Suprapubic skin (tissue), 4 donors: ENCODE measurements at places on chromosomes 16 and 17.

- H3K4me1 ChIP-seq: peaks cover 19% of the 10 kb centered on the region
- no peaks in the 10 kb centered on the region for H3K27me3 ChIP-seq
- no peaks in the 10 kb centered on the region for H3K36me3 ChIP-seq
- H3K4me3 ChIP-seq: no peak overlapping the region
- no peak for DNase-seq
- no peak overlapping the region for H3K27ac ChIP-seq
Measured at GRCh38 chr17:17304521-17304985, 1.4 kb downstream of the NT5M start.

GRCh38 chr17:50518384-50519023 is 10.3 kb downstream of the MYCBPAP start:
- H3K27me3 ChIP-seq: no peaks in the 10 kb centered on the region
- no peaks in the 10 kb centered on the region for H3K36me3 ChIP-seq
- H3K4me3 ChIP-seq: no peak overlapping the region

DNA sequence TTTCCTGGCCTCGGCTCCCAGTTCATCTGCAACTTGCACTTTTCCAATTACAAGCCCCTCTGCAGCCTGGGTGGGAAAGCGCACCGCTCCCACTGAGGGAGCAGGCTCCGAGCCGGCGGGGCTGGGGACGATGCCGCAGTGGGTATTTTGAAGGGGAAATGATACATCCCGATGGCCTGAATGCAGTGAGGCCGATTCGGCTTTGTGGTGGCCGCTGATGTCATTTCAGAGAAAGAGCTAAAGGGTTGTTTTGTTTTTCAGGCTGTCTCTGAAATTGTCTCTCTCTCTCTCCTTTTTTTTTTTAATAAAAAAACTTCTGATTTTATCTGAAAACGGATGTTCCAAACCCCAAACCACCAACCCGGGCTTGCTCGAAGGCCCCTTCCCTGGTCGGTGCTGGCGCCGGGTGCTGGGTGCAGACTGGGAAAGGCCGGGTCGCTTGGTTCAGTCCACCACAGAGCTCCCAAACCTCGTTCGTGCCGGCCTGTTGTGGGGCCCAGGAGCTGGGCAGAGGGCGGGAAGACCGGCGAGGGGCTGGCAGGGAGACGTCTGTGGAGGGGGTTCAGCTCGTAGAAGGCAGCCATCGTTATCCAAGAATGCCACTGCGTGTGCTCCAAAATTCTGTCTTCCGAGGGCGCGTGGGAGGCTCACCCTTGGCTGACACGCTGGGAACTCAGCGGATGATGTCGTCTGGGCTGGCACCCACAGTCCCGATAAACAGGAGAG is 102.8 kb downstream of the FOXL1 start:
- no peak overlapping the region for H3K4me3 ChIP-seq
- DNase-seq: no peak
- H3K4me1 ChIP-seq: peaks cover 4% of the 10 kb centered on the region
- no peak overlapping the region for H3K27ac ChIP-seq
- H3K27me3 ChIP-seq: peaks cover 38% of the 10 kb centered on the region
- H3K36me3 ChIP-seq: no peaks in the 10 kb centered on the region

- H3K27me3 ChIP-seq: no peaks in the 10 kb centered on the region
- no peaks in the 10 kb centered on the region for H3K36me3 ChIP-seq
- DNase-seq: no peak
- no peaks in the 10 kb centered on the region for H3K4me1 ChIP-seq
Measured at GRCh38 chr17:40993839-40994238, at the start of gene KRTAP3-3. TSS of gene KRTAP3-3 (minus strand) at chr17:40994164. CDS start at chr17:40994097, 67 bp downstream.

DNA sequence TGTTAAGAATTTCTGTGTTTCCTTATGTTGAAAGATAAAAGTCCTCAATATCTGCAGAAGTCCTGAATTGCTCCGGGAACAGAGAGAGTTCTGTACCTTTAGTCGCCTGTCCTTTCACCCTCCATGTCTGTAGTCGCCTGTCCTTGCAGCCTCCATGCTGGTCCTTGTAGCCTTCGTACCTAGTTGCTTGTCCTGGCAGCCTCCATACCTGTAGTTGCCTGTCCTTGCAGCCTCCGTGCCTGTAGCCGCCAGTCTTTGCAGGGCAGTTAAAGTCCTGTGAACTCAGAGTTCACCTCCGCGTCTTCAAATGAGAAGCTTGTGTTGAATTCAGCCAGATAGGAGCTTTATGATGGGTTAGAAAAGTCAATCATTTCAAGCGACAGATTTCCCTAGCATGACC is 19.5 kb upstream of the ITGAX start:
- H3K27me3 ChIP-seq: peaks cover 24% of the 10 kb centered on the region
- no peak overlapping the region for H3K4me3 ChIP-seq
- no peak overlapping the region for H3K27ac ChIP-seq
- H3K4me1 ChIP-seq: peaks cover 11% of the 10 kb centered on the region
- H3K36me3 ChIP-seq: no peaks in the 10 kb centered on the region

GRCh38 chr16:51697454-51697853 is 546.4 kb upstream of the SALL1 start:
- H3K4me1 ChIP-seq: no peaks in the 10 kb centered on the region
- H3K27ac ChIP-seq: no peak overlapping the region
- H3K36me3 ChIP-seq: no peaks in the 10 kb centered on the region
- no peak overlapping the region for H3K4me3 ChIP-seq

DNA sequence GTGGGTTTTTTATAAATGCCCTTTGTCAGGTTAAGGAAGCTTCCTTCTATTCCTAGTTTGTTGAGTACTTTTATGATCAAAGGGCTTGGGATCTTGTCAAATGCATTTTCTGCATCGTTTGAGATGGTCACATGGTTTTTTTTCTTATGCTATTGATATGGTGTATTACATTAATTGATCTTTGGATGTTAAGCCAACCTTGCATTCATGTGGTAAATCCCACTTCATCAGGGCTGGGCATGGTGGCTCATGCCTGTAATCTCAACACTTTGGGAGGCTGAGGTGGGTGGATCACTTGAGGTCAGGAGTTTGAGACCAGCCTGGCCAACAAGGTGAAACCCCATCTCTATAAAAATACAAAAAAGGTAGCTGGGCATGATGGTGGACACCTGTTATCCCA is 30.8 kb upstream of the ATP2A3 start:
- DNase-seq: no peak
- no peaks in the 10 kb centered on the region for H3K4me1 ChIP-seq
- H3K36me3 ChIP-seq: no peaks in the 10 kb centered on the region
- H3K4me3 ChIP-seq: no peak overlapping the region

- no peaks in the 10 kb centered on the region for H3K36me3 ChIP-seq
- H3K27me3 ChIP-seq: no peaks in the 10 kb centered on the region
- peak overlapping the region; percentile 40 for H3K4me3 ChIP-seq
Measured at GRCh38 chr17:2089021-2089422, 34.1 kb downstream of the HIC1 start.

DNA sequence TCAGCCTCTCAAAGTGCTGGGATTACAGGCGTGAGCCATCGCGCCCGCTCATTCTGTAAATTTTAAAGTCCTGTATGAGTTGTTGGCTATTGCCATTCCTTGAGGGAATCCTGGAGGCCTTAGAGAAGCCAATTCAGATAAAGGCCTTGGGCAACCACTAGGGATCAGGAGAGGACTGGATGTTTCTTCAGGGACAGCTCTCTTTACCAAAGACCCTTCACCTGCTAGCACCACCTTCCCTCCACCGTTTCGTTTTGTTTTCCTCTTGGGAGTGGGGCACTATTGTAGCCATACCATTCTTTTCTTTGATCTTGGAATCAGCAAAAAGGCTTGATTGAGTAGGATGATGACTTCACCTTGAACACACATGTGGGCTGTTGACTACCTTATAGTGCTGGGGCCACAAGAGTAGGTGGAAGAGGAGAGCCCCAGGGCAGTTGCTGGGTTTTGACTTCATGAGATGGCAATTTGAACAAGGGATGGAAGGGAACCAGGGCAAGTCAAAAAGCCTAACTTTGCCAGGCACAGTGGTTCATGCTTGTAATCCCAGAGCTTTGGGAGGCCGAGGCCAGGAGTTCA is 7.0 kb upstream of the ANKRD40CL start:
- H3K27ac ChIP-seq: no peak overlapping the region
- H3K4me3 ChIP-seq: no peak overlapping the region
- no peaks in the 10 kb centered on the region for H3K4me1 ChIP-seq
- no peaks in the 10 kb centered on the region for H3K27me3 ChIP-seq
- no peaks in the 10 kb centered on the region for H3K36me3 ChIP-seq

DNA sequence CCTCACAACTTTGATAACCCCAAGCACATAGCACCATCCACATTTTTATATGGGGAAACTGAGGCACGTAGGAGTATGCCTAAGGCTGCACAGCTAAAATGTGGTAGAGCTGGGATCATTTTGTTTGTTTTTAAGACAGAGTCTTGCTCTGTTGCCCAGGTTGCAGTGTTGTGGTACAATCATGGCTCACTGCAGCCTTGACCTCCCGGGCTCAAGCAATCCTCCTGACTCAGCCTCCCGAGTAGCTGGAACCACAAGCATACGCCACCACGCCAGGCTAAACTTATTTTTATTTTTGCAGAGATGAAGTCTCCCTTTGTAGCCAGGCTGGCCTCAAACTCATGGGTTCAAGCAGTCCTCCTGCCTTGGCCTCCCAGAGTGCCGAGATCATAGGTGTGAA is 81.0 kb upstream of the GSE1 start:
- no peaks in the 10 kb centered on the region for H3K36me3 ChIP-seq
- DNase-seq: no peak
- H3K4me3 ChIP-seq: no peak overlapping the region
- H3K4me1 ChIP-seq: peaks cover 13% of the 10 kb centered on the region

GRCh38 chr16:87227296-87227951 is 89.8 kb downstream of the C16orf95 start:
- H3K27me3 ChIP-seq: peaks cover 5% of the 10 kb centered on the region
- H3K4me3 ChIP-seq: no peak overlapping the region
- no peak for DNase-seq
- no peaks in the 10 kb centered on the region for H3K4me1 ChIP-seq
- H3K27ac ChIP-seq: no peak overlapping the region
- no peaks in the 10 kb centered on the region for H3K36me3 ChIP-seq

DNA sequence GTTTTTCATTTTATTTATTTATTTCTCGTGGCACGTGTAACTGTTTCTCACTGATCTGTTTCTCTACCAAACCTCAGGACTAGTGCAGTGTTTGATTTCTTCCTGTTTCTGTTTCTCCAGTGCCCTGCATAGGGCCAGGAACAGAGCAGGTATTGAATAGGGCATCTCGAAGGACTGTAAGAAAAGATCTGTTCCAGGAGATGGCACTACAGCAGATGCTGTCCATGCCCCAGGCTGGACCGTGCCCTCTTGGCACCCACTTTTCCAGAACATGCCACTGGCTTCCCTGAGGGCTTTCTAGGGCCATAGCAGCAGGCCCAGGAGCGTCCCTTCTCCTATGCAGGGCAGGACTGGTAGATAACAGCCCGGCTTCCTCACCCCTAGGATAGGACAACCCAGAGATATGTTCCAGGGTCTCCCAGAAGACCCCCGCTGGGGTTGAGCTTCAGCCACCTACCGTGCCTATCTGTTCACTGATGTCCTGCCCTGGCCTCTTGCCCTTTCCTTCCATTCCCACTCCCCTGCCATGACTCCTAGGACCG is 4.4 kb downstream of the SNX20 start:
- no peaks in the 10 kb centered on the region for H3K4me1 ChIP-seq
- no peak overlapping the region for H3K27ac ChIP-seq
- H3K4me3 ChIP-seq: no peak overlapping the region

DNA sequence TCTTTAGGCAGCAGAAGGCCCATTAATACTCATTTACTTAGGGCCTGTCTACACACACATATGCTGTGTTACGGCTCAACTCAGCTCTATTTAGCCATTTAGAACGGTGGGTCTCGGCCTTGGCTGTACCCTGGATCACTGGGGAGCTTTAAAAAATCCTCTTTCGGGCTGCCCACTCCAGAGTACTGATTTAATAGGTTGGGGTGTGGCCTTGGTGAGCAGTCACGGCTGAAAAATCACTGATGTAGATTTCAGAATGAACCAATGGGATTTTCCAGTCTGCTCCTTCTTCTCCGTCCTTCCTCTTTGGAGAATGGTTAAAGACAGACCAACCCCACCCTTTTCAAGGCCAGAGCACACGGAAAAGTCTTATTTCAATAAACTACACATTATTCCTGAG is 223.5 kb downstream of the CCDC182 start:
- no peak for DNase-seq
- no peak overlapping the region for H3K27ac ChIP-seq
- no peaks in the 10 kb centered on the region for H3K27me3 ChIP-seq
- H3K4me1 ChIP-seq: no peaks in the 10 kb centered on the region
- H3K4me3 ChIP-seq: no peak overlapping the region

- H3K4me1 ChIP-seq: peaks cover 72% of the 10 kb centered on the region
- peak overlapping the region; percentile 87 for H3K27ac ChIP-seq
- H3K4me3 ChIP-seq: peak overlapping the region; percentile 81
- peaks cover 8% of the 10 kb centered on the region for H3K27me3 ChIP-seq
- DNase-seq: no peak
Measured at GRCh38 chr16:4317532-4318450, 1.9 kb downstream of the GLIS2 start.

- no peaks in the 10 kb centered on the region for H3K27me3 ChIP-seq
- no peaks in the 10 kb centered on the region for H3K4me1 ChIP-seq
- no peak for DNase-seq
- H3K27ac ChIP-seq: no peak overlapping the region
- H3K4me3 ChIP-seq: no peak overlapping the region
Measured at GRCh38 chr16:17246974-17247732, 223.6 kb downstream of the XYLT1 start.

GRCh38 chr16:16163571-16163970 is 59.7 kb downstream of the ABCC6 start:
- DNase-seq: no peak
- no peak overlapping the region for H3K27ac ChIP-seq
- H3K27me3 ChIP-seq: no peaks in the 10 kb centered on the region
- no peaks in the 10 kb centered on the region for H3K4me1 ChIP-seq

- H3K4me3 ChIP-seq: no peak overlapping the region
- H3K36me3 ChIP-seq: no peaks in the 10 kb centered on the region
- peak overlapping the region; percentile 72 for H3K27ac ChIP-seq
- H3K27me3 ChIP-seq: no peaks in the 10 kb centered on the region
Measured at GRCh38 chr17:68777243-68777855, 176.2 kb upstream of the FAM20A start.

DNA sequence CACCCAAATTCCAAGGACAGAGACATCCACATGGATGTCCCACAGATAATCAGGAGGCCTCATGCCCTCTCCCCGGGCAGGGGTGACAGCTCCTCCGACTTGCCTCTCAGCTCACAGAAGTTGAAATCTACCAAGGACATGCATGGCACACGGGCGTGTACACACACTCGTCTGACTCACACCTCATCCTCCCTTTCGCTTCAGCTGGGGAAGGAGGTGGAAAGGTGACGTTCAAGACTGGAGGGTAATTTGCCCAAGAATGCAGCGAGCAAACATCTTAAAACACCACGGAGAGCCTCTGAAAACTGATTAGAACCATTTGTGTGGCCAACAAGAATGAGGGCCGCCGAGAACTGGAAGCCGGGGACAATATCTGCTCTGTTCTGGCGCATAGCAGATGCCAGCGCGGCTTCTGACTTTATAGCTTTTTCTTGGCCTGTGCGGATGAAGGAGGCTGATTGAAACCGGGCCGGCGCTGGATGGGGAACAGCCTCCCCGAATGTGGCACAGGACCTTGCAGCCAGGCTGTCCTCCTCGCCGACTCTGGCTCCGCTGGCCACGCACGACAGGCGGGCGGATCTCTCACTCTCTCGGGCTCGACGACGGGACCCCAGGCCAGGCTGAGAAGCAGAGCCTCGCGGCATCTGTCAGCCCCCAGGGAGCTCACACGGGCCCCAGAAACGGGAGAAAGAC is 100.9 kb downstream of the C16orf95 start:
- no peak overlapping the region for H3K27ac ChIP-seq
- no peak for DNase-seq
- no peaks in the 10 kb centered on the region for H3K27me3 ChIP-seq
- H3K4me3 ChIP-seq: peak overlapping the region; percentile 18
- no peaks in the 10 kb centered on the region for H3K4me1 ChIP-seq
